ENCODE measurements at places on chromosomes 16 and 17.

DNA sequence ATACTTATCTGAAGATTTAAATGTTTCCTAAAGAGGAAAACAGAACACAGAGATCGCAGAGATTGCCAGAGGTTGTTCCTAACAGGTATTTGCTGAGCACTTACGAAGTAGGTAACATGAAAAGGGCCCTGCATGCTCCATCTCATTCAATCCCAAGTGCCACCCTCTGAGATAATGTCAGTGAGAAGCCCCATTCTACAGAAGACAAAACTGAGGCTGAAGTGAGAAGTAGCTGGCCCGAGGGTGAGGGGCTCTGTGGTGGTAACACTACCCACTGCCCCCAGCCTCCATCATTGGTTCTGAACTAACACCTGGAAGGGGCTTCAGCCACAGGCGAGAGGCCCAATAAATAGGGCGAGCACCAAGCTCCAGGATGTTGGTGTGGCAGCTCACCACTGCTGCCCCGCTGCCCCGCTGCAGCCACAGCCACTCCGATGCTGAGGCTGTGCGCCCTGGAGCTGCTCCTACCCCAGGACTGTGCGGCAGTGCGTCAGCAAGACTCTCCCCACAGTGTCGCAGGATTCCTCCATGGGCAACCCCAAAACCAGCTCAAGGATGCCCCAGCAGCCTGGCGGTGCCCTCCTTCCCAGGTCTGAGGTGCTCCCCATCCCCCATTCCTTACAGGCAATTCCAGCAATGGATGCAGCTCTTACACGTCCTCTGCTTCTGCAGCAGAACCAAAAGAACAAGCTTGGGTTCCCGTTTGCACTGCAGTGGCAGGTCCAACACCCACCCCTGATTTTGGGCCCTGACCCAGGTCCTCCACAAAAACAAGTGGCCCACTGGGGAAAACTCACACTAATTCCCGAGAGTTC, 10.3 kb downstream of the FLCN start:
- DNase-seq = no peak

GRCh38 chr17:1783834-1784611, 22.2 kb downstream of the SERPINF1 start:
- DNase-seq = peak; percentile 98

- no peak for DNase-seq
Measured at GRCh38 chr16:20839504-20839903, 33.2 kb downstream of the REXO5 start.

DNA sequence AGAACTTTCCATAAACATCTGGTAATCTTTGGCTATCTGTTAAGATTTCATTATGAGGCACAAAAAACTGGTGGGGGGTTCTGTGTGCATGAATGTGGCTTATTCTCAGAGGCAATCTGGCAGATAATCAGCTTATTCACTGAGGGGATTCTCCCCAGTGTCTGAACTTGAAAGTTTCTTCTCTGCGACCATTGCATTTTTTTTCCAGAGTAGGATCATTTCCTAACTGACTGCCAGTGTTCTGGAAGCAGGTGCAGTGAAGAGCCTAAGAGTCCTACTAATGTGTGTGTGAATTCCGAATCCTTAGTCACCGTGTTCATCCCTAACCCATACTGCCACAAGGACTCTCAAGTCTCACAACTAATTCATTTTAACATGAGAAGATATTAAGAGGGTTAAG, 64.9 kb upstream of the LRRC37A3 start:
- no peak for DNase-seq

DNA sequence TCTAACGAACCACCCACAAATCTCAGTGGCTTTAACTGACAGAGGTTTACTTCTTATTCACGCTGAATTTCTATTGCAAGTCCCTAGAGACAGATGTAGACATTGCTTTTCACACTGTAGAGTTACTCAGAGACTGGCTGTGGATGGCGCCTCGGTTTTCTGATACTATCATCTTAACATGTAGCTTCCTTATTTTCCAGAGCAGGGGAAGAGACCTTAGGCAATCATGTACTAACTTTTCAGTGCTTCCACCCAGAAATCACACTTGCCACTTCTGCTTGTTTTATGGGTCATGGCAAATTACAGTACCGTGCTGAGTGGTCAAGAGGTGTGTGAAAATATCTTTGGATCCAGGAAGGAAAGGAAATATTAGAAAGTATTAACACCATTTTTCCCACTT, 65.4 kb downstream of the MAF start:
- no peak for DNase-seq

- DNase-seq = no peak
Measured at GRCh38 chr17:82981141-82981730, 98.2 kb upstream of the METRNL start.

- DNase-seq = no peak
Measured at GRCh38 chr16:88804552-88805339, 1.2 kb downstream of the CDT1 start.

Measured in fibroblast of lung (primary cell).